ENCODE measurements at places on chromosomes 6 and 20. TPM values are rescaled to one million over a fixed set of nuclear protein-coding genes. Genes with fewer than 3 reads are reported as not detected.
A peak's percentile ranks its signal among the peaks of the same experiment; 100 is the strongest.

The CYP39A1 gene
- total RNA-seq: 8.3 TPM

- DNase-seq: no peak
These were observed 84.6 kb downstream of the ANKS1A start for GRCh38 chr6:34973547-34974248.

The CDH26 gene
- total RNA-seq: 3.6 TPM

The APMAP gene
- 47.3 TPM for total RNA-seq

- no peak for DNase-seq
These were observed 14.2 kb upstream of the SHLD1 start for GRCh38 chr20:5735845-5736510.

- no peak for DNase-seq
These were observed 9.5 kb downstream of the LSM14B start for GRCh38 chr20:62131560-62132320.

GRCh38 chr6:170152989-170153388 is 137.9 kb downstream of the DLL1 start:
- no peak for DNase-seq

- DNase-seq: no peak
These were observed 229.4 kb upstream of the SLC35B3 start for GRCh38 chr6:8664700-8665099.

DNA sequence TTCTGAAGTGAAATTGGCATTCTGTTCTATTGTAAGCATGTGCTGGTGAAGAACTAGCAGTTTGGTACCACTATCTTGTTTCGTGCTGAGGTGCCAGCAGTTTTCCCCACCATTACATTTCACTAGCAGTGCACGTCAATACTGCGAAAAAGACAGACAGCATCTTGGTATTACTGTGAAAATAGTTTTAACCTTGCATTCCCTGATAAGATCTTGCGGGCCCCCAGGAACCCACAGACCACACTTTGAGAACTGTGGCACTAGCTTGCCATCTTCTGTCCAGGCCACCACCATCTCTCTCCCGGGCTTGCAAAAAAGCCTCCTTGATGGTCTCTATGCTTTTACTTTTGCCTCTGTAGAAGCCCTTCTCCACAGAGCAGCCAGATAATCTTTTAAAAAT is 185.7 kb downstream of the BACH2 start:
- no peak for DNase-seq

DNA sequence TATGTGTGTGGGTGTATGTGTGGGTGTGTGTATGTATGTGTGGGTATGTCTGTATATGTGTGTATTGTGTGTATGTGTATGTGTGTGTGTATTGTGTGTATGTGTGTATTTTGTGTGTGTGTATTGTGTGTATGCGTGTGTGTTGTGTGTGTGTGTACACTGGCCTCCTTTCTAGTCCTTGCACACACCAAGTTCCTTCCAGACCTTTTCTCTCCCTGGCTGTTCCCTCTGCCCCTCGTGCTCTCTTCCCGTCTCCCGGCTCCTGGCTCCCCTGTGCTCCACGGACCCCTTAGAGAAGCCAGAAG is 11.4 kb downstream of the VSTM2L start:
- no peak for DNase-seq

The RIPPLY2 gene
- 0.80 TPM for total RNA-seq

- no peak for DNase-seq
These were observed 11.7 kb upstream of the PPARD start for GRCh38 chr6:35330541-35331119.

DNA sequence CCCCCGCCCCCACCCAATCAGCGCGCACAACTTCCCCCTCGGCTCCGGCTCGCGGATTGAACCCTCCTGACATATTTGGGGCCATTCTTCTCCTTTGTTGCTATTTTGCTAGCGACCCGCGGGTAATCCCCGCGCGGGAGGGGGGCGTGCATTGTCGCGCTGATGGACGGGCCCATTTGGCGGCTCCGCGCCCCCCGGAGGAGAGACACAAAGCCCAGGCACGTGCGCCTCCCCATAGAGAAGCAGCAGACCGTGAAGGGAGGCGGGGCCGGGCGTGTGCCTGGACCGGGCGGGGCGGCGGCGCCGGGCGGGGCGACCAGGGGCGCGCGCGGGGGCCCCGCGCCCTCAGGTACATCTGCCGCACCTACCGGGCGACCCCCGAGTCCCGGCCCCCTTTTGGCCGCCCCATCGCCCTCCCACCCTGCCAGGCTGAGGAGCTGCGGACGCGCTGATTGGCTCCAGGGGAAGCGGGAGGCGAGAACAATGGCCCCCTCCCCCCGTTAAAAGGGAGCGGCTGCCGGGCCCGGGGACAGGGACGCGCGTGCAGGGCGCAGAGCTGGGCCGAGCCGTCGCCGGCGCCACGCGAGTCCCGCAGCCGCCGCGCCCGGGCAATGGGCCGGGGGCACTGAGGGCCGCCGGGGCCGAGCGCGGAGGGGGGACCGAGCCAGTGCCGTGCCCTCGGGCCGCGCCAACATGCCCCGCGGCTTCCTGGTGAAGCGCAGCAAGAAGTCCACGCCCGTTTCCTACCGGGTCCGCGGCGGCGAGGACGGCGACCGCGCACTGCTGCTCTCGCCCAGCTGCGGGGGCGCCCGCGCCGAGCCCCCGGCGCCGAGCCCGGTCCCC is at the start of gene INSM1:
INSM1 (plus strand) TSS at position 530 of the 843 bp plus-strand sequence; CDS start at position 694, 164 bp downstream.
- DNase-seq: no peak

GRCh38 chr20:54223751-54224150 is 15.9 kb downstream of the PFDN4 start:
- no peak for DNase-seq

GRCh38 chr20:3134151-3134550 is 25.5 kb downstream of the FASTKD5 start:
- DNase-seq: no peak

GRCh38 chr20:33524261-33524660 is 34.4 kb downstream of the CBFA2T2 start:
- no peak for DNase-seq

- DNase-seq: no peak
These were observed 2.0 kb upstream of the VARS1 start for GRCh38 chr6:31797588-31797987.

DNA sequence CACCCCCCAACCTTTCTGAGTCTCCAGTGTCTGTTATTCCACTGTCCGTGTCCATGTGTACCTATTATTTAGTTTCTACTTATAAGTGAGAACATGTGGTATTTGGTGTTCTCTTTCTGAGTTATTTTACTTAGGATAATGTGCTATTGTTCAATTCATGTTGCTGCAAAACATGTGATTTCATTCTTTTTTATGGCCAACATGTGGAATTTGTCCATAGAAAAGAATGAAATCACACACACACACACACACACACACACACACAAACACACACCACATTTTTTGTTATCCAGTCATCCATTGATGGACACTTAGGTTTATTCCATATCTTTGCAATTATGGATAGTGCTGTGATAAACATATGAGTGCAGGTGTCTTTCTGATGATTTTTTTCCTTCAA is 23.5 kb downstream of the IGF2R start:
- DNase-seq: no peak

The FAM209B gene
- not detected for total RNA-seq

- DNase-seq: no peak
These were observed 50.4 kb downstream of the MTHFD1L start for GRCh38 chr6:150915880-150916265.

DNA sequence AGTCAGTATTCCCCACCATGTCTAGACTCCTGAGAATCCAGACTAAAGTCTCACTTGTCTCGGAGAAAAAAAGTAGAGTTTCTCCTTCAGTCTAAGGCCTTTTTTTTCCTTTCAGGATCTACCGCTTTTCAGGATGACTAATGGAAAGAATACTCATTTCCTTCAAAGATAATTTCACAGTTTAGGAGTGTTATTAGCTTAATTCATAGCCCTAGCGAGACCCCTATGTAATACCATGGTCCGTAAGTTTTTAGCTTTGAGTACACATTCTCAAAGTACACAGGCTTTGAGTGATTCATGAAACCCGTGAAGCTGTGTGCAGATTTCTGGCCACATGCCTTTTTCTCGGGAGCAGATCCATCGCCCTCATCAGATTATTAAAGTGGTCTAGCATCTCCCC is 133.1 kb downstream of the SOX4 start:
- no peak for DNase-seq

- no peak for DNase-seq
These were observed 129.8 kb downstream of the SLC23A2 start for GRCh38 chr20:4871486-4871885.

DNA sequence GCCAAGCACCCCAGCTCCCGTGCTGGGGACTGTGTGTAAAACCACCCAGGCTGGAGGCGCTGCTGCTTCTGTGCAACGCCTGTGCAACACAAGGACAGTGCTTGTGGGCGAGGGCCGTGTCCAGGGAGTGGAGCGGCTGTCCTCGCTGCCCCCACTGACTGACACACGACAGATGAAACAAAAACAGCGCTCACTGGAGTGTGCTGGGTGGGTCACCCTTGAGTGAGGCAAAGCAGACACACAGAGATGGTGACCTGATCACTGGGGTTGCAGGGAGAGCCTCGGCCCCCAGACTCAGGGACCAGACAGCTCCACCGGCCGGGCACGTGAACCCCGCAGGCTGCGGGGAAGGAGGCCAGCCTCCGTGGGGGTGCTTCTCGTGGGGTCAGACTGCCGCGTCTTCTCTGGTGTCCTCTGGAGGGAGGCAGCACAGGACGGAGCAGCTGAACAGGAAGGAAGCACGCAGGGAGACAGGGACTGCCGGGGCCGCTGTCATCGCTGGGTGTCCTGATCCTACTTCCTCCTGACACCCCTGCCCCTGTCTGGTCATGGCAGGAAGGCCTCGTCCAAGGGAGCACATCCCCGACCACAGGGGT is 75.9 kb upstream of the CST7 start:
- no peak for DNase-seq

DNA sequence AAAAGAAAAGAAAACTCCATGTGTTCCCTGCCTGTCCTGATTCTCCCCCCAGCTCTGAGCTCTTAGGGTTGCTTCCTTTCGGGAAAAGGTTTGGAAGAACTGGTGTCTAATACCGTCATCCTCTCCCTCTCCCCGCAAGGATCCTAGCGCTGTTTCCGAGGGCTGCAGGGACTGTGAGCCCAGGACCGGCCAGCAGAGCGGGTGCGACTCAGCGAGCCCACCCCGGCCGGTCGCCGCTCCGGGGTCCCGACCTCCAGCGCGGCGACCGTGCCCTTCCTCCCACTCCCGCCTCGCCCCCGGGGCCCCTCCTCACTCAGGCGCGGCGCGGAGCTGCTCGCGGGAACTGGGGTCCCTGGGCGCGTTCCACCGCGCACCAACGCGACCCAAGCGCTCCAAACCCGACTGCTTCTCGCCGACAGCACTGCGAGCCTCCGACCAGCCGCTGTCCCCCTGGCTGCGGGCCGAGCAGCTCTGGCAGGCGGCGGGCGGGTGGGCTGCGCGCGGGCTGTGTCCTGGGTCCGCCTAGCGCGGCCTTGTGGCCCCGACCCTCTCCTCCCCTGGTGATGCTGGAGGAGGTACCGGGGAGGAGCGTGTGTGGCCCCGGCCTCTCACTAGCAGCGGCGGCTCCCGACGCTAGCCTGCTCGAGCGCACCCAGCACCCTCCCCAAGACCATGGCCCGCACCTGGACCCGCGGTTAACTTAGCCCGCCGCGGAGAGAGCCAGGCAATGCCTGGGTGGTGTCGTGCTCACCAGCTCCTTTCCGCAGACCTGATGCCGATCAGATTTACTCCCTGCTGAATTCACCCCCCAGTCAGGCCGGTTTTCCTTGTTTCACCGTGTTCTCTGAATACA is at the start of gene PLA2G7:
PLA2G7 (minus strand) TSS at position 509 of the 853 bp plus-strand sequence. CDS start 12,484 bp downstream, outside the sequence.
- DNase-seq: peak; percentile 64

The SGK2 gene
- 7.7 TPM for total RNA-seq

The PPP1R3G gene
- 1.7 TPM for total RNA-seq

The FOXQ1 gene
- 1.7 TPM for total RNA-seq

- DNase-seq: no peak
These were observed 45.5 kb upstream of the GLP1R start for GRCh38 chr6:39003072-39003471.

GRCh38 chr6:3944246-3944645 is 95.1 kb downstream of the FAM50B start:
- no peak for DNase-seq

DNA sequence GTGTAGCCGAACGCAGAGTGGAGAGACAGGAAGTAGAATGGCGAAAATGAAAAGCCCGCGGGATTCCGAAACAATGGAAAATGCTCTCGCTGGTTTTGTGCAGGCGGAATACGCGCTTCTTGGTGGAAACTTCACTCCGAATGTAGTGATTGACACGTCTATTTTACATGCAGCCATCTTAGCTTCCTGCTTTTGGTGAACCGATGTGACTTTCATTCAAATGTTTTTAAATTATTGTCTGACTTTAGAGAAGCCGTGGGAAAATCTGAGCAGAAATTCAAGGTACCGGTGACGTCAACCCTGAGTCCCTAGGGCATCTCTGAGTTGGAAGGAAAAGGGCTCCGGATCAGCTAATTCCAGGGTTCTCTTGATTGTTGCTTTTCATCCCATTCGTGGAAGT is 11.4 kb downstream of the GPX5 start:
- no peak for DNase-seq

- no peak for DNase-seq
These were observed 23.5 kb upstream of the EDN3 start for GRCh38 chr20:59276938-59277337.

The C20orf96 gene
- 8.7 TPM for total RNA-seq

GRCh38 chr6:34388421-34388820 is 4.0 kb downstream of the NUDT3 start:
- DNase-seq: no peak

DNA sequence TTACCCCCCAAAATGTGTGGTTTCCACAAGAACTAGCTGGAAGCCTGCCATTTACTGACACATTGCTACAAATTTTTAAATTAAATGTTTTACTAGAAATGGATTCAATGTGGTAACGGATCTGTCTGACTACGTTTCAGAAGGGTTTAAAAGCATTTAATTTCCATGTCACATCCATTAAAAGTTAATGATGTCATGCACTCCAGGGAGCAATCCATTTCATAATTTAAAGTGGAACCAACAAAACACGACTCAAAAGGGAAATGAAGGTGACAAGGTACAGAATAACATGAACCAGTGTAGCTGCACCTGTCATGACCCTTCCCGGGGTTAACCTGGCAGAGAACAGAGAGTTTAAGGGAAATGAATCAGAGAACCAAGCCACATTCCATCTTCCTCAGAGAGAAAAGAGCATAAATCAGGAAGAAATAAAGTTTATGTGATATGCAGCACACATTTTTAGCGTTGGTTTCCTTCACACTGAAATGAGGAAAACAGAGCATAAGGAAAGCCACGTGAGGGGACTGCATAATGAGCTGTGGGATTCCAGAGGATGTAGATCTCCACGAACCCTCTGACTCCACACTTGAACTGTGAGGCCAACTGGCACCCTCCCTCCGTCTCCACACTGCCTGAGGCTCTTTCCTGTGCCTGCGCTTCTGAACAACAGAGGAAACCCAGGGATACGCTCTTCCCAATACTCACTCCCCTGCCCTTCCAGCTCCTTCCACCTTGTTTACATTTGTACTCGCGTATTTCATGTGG is 170.3 kb upstream of the AHI1 start:
- DNase-seq: peak; percentile 59

DNA sequence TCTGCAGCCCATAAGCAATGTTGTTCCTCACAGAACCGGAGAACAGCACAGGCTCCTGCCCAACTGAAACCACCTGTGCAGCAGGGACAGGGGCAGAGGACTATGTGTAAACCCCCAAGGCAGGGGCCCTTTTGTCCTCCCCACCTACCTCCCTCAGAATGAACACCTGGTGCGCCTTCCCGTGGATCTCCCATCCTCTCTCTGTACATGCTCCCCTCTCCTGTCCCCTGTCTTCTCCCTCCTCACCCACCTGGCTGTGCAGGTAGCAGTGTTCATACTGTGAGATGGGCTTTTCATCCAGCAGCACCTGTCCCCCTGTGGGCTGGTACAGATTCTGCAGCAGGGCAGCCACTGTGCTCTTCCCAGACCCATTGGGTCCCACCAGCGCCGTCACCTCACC is 8.5 kb downstream of the TAP2 start:
- DNase-seq: no peak

GRCh38 chr6:157552820-157553485 is 172.0 kb downstream of the ZDHHC14 start:
- DNase-seq: no peak

The KHDC1L gene
- not detected for total RNA-seq

The GMNN gene
- 10.9 TPM for total RNA-seq

Data from sciatic nerve (tissue), 2 donors.